Hematopoietic multipotent progenitor cell treated with erythropoietin and hydrocortisone succinate and interleukin-3 and kit ligand, for 17 days (in vitro differentiated cells): ENCODE measurements at places on chromosomes 16 and 17.
A peak's percentile ranks its signal among the peaks of the same experiment; 100 is the strongest.

GRCh38 chr17:8789743-8790142 lies 9.4 kb downstream of the MFSD6L start:
- DNase-seq = no peak

DNA sequence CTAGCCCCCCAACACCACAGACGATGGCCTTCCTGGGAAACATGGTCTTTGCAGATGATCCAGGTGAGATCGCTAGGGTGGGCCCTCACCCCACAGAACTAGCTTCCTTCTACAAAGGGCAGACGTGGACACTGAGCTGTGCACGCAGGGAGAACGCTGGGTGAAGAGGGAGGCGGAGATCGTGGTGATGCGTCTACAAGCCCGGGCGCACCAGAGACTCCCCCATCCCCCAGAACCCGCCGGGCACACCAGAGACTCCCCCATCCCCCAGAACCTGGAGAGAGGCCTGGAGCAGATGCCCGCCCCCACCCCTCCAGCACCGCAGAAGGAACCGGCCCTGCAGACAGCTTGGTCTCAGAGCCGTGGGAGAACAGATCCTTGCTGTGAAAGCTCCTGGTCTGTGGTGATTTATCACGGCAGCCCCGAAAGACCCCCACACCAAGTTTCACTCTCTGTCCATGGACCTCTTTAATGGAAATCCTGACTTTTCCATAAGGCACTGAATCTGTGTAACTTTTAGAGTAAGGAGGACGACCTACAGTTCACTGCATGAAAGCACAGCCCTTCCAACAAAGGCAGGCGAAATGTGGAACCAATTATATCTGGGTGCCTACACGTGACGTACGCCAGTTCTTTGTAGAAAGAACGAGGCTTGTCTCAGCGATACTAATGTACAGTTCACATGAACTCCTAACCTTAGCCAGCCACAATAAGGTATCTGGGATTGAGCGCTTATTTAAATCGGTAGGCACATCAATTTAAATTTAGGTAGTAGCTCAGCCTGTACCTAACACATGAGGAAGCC lies 88.5 kb downstream of the ANKRD11 start:
- no peak for DNase-seq

GRCh38 chr17:18100616-18101015 lies 7.9 kb upstream of the MYO15A start:
- DNase-seq = no peak

DNA sequence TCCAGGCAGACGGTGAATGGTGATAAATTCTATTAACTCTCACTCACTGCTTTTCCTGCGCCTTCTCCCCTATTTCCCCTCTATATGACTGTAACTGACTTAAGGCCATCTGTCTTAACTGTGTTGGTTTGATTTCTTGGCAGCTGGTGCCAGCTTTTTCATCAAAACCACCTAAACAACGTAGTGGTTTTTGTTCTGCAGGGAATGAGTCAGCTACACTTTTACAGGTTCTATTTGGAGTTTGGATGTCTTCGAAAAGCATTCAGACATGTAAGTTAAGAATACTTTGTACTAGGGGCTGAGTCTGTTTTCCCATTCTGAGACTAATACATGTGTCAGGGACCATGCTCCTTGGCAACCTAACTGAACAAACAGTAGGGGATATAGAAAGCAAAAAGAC lies 8.5 kb downstream of the REXO5 start:
- no peak for DNase-seq

GRCh38 chr16:89026121-89026612 lies 49.2 kb upstream of the CBFA2T3 start:
- no peak for DNase-seq

DNA sequence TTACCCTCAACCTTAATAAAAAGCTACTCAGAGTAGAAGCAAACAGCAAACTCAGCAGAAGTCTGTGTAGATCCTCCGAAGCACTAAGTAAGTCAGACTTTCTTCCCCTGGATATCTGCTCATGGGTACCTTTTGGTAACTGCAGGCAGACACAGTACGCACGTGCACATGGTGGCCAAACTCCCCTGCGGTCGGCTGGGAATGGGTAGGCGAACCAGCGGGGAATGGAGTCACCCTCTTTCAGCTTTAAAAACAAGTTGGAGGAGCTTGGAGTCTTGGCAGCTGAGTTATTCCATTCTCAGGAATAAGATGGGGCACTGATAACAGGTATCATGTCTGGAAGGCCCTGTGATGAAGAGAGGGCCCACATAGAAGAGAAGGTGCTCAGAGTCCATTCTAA lies 16.3 kb downstream of the CYB561 start:
- DNase-seq = no peak

DNA sequence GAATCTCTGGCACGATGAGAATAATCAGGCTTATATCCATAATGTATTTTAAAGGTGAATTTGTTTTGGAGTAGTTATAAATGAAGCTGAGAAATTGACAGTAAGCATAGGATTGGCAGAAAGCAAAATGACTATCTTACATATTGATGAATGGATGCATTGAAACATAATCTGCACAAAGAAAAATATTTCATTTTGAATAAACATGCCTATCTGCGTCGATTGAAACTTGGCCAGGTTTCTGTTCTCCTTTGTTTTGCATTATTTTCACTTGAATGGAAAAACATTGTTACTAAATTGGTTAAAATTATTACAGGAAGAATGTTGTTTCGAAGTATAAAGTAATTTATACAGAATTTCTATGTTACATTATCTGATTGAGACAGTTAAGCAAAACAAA lies 128.2 kb downstream of the USP22 start:
- no peak for DNase-seq

- no peak for DNase-seq
These were observed 3.9 kb downstream of the SPNS2 start for GRCh38 chr17:4502466-4503154.

- no peak for DNase-seq
These were observed 2.7 kb upstream of the SNX20 start for GRCh38 chr16:50683689-50684374.

DNA sequence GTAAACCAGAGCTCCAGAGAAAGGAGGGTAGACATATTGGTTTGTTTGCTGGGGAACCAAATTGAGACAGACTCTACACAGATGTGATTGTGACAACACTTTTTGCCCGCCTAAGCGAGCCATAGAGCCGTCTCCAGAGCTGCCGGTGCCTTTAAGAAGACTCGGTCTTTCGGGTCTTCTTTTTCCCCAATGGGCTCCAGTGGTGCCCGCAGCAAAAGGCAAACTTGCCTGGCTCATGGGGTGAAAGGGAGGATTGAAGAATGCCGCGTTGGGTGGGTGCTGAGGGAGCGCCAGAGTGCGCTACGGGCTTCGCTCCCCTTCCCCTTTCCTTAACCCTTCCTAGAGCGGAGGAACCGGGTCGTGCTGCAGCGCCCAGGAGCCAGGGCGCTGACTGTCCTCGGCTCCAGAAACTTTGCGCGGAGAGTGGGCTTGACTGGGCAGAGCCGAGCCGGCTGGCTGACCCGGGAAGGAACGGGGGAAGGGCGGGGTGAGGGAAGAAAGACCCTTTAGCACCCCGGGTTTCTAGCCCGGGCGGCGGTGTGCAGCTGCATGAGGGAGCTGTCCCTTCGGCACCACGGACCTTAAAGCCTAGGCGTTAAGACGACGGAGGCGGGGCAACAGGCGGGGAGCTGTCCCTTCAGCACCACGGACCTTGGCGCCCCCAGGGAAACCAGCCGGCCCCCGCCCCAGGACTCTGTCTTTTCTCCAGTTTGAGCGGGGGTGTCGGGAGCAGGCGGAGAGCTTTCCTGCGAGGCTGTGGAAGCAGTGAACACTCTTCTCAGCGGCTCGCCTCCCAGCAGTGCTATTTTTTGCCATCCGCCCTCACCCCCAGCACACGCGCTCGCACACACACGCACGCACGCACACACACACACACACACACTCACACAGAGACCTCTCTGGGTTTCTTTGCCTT lies at the start of gene CACNG3:
TSS of gene CACNG3 (plus strand) at position 880 of the 916 bp plus-strand sequence. CDS start 420 bp downstream, outside the sequence.
- no peak for DNase-seq

GRCh38 chr17:45036691-45037090 lies 14.7 kb downstream of the DCAKD start:
- DNase-seq = no peak

DNA sequence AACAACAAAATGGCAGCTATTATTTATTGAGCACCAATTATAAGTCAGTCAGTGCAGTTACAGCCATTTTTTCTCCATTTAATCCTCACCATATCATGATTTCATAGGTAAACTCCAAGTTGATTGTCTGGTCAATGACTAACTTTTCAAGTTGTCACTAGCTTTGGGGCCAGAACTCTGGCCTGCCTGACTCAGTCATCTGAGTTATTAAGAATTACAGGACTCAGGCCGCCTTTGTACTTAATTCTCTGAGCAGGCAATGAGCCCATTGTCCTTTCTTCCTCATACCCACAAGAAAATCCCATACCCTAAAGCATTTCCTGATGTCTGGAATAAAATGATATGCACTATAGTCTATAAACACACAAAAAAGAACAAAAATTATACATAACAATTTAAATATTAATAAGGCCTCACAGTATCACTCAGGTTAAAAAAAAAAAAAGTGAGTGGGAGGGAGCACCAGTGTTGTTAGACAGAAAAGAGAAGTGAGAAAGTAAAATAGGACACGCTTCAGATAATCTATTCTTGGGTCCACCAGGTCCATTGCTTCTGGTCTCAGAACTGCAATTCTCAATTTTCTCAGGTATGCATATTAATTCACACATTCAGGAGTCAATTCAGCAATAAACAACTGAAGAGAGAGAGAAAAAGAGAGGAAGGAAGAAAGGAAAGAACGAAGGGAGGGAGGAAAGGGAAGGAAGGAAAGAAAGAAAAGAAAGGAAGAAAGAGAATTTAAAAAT lies 70.2 kb downstream of the SPAG9 start:
- DNase-seq = no peak

- DNase-seq = no peak
These were observed 16.5 kb downstream of the NMT1 start for GRCh38 chr17:45077643-45078042.

DNA sequence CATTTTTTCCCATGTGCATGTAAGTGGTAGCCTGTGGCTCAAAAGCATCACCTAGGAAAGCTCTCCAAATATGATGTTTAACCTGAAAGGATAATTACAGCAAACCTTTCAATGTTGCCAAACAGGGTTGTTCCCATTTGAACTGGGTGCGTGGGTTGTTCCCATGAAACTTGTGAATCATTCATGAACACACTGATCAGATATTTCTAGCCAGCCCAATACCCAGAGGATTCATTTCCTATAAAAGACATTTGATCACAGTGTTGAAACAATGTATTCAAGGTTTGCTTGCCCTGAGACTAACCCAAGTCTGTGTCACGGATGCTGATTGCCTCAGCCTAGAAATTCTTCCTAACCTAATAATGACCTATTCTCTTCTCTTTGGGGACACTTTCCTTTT lies 12.9 kb downstream of the KRT39 start:
- DNase-seq = no peak

DNA sequence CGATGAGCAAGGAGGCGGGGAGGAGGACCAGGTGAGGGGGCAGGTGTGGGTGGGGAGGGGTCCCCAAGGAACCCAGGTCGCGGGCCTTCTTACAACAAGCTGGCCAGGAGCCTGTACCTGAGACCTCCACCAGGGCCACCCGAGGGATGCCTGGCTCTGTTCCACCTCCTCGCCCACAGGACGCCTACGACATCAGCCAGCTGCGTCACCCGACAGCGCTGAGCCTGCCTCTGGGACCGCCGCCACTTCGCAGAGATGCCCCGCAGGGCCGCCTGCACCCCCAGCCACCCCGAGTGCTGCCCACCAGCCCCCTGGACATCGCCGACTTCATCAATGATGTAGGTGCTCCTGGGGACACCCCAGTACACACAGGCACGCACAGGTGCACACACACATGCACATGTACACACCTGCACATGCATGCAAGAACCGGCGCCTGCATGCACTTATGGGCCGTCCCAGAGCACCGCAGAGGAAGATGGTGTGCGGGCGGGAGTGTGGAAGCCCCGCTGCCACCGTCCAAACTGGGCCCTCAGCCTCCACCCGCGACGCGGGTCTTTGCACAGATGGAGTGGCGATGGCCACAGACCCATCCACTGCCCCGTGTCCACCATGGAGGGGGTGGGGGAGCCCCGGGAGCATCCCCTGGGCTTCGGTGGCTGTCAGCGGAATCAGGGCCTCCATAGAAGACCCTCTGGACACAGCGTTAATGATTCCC lies 6.6 kb downstream of the SLC22A31 start:
- DNase-seq = no peak

DNA sequence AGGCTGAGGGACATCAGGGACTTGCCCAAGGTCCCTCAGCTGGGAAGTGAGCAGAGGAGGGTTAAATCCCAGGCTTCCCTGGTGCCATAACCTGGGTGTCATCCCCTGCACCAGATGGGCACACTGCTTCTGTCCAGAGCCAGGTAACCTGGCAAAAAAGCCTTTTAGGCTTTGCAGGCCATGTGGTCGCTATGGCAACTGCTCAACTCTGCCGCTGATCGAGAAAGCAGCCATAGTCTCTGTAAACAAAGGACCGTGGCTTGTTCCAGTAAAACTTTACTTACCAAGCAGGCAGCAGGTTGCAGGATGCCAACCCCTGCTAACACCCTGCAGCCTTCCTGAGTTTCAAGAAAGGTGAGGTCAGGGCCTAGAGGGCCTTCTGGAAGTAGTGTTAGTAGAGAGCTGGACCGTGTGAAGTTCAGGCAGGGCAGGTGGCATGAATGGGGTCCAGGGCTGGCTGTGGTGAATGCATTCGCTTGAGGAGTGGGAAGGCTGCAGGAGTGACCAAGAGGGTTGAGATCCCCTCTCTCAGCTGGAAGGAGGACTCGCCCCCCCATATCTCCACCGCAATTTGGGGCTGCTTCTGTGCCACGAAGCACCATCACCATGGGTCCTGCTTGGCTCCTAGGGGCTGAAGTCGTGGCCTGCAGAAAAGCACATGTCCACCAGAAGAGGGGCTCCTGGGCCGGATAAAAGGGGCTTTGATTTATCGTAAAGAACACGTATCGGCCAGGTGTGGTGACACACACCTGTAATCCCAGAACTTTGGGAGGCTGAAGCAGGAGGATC lies 91.3 kb downstream of the SOCS1 start:
- no peak for DNase-seq

DNA sequence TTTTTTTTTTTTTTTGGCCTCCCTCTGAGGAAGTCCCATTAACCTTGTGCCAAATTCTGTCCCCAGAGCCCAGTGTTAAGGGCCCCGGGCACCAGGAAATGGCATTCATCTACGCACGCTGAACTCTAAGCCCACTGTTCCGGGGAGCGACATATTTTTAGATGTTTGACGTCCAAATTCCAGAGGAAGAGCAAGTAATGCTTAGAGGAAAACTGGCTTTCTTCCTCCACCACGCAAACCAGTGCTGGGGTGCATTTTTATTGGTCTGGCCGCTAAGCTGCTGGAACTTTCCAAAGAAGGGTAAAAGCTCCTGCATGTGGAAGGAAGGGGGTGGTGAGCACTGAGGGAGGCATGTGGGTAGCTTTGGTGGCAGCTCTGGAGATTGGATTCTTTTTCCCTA lies 8.3 kb downstream of the WFDC1 start:
- no peak for DNase-seq

GRCh38 chr16:57889960-57890751 lies 80.8 kb downstream of the CNGB1 start:
- DNase-seq = no peak

DNA sequence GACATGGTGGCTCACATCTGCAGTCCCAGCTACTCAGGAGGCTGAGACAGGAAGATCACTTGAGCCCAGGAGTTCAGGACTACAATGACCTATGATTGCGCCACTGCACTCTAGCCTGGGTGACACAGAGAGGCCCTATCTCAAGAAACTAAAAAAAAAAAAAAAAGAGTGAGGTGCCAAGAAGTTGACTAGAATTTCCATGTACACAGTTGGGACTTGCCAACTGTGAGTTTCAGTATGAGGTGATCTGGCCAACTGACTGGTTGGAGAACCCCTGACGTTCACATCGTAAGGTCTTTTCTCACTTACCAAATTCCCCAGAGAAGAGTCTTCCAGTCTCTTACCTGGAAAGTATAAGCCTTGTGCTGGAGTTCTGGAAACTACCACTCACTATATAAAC lies 3.1 kb upstream of the MED11 start:
- peak; percentile 50 for DNase-seq
